Substantia nigra (tissue), 51 donors: ENCODE measurements at places on chromosomes 5 and 9.

- DNase-seq: no peak
Observed at GRCh38 chr5:1923766-1924165, 41.0 kb upstream of the IRX4 start.

DNA sequence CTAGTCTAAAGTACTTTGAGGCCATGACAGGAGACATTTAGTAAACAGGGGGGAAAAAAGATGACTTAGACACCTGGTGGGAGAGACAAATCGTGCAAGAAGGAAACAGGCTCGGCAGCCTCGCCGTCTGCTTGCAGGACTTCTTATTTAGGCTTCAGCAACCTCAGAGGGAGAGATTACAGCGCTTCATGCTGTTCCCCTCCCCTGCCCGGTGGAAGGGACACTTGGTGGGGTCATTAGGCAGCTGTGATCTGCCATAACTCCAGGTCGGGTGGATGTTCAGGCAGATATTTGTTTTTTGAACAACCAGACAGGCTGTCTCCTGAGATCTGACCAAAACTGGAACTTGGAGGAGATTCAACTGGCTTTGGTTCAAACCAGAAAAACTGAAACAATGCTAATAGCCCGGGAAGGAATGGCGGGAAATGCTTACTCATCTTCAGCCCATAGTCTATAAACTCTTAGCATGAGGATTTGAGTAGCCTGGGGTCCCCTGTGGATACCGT, 38.1 kb upstream of the CD180 start:
- DNase-seq: no peak

DNA sequence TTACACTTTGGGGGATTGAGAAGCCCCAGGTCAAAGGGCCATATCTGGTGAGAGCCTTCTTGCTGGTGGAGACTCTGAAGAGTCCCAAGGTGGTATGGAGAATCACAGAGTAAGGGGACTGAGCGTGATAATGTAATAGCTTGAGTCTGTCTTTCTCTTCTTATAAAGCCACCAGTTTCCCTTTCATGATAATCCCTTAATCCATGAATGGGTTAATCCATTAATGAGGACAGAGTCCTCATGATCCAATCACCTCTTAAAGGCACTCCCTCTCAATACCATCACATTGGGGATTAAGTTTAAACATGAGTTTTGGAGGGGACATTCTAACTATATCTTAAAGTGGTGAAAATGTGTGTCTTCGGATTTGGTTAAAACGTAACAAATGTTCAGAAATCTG, 21.5 kb downstream of the WDR36 start:
- no peak for DNase-seq

DNA sequence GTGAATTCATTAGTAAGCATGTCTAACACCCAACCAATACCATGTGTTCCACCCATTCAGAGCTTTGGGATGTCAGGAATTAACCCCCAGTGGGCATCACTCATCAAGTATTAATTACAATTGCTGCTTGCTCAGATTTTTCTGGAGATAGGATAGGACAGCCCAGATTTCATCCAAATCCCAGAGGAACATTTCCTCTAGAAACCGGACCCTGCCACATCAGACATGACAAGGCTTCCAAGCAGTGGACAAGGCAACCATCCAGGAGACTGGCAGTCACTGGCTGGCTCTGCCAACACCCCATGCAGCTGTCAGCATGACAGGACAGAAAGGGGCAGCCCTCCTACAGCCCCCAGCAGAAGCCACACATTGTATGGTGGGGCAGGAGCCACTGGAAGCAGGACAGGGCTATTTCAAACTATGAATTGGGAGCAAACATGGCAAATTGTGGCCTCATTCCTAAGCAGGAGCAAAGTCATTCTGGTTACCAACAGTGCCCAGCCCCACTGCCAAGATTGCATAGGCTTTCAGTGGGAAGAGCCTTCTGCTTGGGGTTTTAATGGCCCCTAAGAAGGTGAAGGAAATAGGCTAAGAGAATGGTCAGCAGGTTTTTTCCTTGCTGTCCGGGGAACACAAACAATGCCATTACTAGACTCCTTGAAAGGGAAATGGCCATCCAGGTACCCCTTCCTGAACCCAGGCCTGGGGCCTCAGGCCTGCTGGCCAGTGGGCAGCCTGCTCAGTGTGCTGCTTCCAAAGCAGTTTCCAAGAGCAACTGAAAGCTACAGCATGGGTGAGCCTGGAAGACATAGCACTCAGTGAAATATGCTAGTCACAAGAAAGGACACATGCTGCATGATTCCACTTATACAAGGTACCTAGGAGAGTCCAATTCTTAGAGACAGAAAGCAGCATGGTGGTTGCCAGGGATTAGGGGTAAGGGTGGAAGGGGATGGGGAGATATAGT, 294.7 kb upstream of the SLC30A5 start:
- peak; percentile 23 for DNase-seq

GRCh38 chr5:1138445-1139245, 26.8 kb upstream of the SLC12A7 start:
- DNase-seq: no peak

DNA sequence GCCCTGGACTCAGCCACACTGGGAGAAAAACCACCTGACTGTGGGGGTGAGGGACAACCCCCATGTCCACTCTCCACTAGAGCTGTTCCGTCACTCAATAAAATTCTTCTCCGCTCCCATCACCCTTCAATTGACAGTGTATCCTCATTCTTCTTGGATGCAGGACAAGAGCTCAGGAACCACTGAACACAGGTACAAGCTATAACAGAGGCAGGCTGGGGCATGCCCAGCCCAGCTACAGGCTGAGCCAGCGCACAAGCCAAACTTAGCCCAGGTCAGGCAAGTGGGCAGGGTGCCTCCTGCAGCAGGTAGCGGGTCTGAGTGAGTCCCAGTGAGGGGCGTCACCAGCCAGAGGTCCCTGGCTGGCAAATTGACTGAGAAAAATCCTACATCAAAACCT, 183.4 kb downstream of the HINT1 start:
- no peak for DNase-seq

- DNase-seq: no peak
Observed at GRCh38 chr9:134693011-134693410, 51.4 kb downstream of the COL5A1 start.

GRCh38 chr9:37555786-37556185, 20.4 kb downstream of the FBXO10 start:
- DNase-seq: no peak

DNA sequence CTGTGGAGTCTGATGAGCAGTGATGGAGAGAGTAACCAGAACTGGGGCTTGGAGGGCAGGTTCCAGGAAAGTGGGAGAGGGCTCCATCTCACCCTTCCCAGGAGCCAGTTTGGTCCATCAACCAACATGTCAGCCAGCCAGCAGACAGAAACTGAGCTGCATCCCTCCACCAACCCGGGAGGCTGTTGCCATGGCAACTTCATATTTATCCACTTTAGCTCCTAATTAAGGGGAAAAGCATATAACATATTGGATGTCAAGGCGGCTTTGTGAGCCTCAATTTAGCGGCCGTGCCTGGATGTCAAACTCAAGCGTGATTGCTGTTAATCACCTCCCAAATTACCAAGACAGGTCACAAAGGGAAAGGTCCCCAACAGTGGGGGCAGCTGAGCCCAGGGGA, 81.5 kb upstream of the ARAP3 start:
- DNase-seq: no peak

DNA sequence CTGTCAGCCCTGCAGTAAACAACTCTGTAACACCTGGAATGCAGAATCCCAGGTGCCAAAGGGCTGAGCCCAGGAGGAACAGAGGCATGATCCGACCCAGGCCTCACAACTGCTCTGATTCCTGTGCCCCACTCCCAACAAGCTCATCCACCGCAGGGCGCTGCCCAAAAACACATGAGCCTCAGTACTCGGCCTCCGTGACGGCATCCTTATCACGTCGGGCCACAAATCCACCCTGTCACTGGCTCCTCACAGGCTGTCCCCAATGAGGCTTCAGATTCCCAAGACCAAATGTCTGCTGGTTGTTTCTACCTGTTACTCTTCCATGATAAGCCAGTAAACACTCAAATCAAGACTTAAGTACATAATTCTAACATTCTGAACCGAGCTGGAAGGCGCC, 15.2 kb downstream of the QSOX2 start:
- DNase-seq: no peak

DNA sequence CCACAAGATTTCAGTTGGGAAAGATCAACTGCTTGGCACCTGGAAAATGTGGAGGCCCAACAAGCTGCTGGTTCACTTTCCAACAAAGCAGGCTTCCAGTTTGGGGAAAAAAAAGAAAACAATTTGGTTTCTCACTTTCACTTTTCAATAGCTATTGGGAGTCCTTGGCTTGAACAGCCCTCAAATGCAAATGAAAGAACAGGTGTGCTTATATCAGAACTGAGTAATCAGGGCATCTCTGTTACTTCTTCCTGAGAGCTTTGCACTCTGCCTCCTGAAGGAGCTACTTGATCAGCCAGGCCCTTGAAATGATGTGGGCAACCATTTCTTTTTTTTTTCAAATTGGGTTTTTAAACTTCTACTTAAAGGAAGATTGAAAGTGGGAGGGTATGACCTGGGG, 73.5 kb downstream of the MFAP3 start:
- no peak for DNase-seq

- no peak for DNase-seq
Observed at GRCh38 chr9:131020388-131020787, 11.4 kb downstream of the LAMC3 start.

DNA sequence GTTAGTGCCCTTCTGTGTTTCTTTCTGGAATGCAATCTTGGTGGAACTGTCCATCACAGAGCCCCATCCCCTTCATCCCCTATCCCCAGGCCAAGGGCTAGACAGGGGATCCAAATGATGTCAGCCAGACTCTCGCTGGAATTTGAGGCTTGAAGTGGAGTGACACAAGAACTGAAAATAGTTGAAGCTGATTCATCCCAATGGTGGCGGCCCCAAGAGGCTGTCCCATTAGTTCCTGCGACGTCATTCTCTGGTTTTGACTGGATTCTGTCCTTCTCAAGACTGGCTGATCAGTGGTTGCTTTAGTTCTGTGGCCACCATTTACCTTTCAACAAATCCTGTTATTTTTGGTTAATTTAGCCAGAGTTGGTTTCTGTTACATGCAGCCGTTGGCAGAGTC, 59.9 kb downstream of the SUB1 start:
- no peak for DNase-seq

DNA sequence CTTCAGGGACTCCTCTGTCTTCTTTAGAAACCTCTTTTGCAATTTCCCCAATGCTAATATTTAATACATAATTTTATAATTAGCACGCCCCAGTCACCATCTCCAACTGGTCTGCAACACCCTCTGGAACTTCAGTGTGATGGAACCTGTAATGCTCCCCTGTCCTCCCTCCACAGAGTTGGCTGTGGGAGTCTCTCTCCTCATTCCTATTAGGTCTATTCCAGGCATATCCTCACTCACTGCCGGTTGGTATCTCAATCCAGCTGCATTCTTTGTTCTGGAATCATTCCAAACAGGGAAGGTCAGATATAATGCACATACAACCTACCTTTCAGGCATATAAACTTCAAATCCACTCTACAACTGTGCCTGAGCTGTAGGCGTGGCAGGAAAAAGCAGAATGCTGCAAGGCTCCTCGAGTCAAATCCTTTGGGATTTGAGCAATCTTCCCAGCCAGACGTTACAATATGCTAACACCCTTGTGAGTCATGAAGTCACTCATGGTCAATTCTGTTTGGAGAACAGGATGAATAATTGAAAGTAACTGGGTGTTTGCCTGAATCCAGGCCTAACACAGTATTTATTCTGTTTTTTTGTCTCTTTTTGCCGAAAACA, 293.8 kb downstream of the CWC27 start:
- no peak for DNase-seq
